CD4-positive, alpha-beta memory T cell (primary cell): ENCODE measurements at places on chromosomes 3 and 15.
A peak's percentile ranks its signal among the peaks of the same experiment; 100 is the strongest.

- peak; percentile 43 for DNase-seq
Observed at GRCh38 chr3:148943506-148944205, 47.7 kb upstream of the GYG1 start.

GRCh38 chr15:91950631-91951329 lies 97.3 kb downstream of the SLCO3A1 start:
- DNase-seq = no peak

- DNase-seq = no peak
Observed at GRCh38 chr3:31077021-31077601, 182.7 kb upstream of the GADL1 start.

DNA sequence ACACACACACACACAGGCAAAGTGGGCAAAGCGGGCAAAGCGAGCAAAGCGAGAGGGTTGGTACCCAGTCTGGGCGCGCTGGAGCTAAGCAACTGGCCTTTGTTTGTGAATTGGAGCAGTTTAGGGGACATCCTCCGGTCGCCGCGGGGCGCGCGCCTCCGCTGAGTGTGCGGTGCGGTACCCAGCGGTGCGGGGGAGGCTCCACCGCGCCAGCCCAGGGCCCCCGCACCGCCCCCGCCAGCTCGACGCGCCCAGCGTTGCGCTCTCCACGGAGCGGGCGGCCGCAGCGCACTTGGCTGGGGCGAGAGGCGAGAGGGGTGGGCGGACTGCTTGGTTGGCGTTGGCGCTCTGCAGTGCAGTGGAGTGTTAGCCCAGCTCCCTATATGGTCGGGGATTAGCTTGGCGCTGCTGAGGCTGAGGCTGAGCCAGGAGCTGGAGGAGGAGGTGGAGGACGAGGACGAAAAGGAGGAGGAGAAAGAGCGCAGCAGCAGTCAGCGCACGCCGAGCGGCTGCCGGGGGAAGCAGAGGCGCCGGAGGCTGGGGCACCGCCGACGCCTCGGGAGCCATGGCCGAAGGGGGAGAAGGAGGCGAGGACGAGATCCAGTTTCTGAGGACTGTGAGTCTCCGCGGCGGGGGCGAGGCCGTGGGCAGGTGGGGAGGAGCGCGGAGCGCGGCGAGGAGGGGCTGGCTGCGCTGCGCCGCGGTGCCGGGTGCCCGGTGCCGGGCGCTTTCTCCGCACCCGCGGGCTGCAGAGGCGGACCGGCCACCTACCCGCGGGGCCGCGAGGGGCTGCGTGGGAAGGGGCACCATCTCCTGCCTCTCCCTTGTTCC lies at the start of gene RYR3:
Gene RYR3 (plus strand): TSS at position 487 of the 831 bp plus-strand sequence. CDS start 79 bp downstream, at position 566.
- no peak for DNase-seq

DNA sequence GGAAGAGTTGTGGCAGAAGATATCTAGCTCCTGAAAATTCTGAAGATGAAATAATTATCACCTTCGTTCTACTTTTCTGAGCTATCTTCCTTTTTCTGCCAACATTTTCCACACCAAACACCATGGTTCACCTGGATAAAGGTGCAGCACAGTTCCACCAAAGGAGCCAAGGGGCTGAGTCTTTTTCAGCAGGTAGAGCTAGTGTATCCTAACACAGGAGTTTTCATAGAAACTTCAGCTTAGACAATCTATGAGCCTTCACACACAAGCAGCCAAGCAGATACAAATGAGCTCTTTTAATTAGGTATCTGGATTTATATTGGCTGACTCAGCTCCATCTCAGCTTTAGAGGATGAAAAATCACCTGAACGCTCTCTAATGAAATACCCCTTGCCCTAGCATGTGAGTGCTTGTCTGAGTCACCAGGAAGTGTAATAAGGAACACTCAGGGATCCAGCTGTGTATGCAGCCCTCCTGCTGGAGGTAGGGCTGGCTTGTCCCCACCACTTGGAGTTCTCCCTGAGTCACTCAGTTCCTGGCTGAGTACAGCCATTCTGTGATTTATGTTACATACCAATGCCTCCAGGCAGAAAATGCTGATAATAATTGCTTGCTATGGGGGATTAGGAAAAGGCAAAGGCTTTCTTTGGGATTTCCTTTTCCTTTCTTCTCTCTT lies 385.7 kb downstream of the LSAMP start:
- no peak for DNase-seq

- DNase-seq = no peak
Observed at GRCh38 chr15:48267766-48268165, 61.7 kb downstream of the SLC12A1 start.

- no peak for DNase-seq
Observed at GRCh38 chr3:141392897-141393734, 24.8 kb downstream of the ZBTB38 start.

DNA sequence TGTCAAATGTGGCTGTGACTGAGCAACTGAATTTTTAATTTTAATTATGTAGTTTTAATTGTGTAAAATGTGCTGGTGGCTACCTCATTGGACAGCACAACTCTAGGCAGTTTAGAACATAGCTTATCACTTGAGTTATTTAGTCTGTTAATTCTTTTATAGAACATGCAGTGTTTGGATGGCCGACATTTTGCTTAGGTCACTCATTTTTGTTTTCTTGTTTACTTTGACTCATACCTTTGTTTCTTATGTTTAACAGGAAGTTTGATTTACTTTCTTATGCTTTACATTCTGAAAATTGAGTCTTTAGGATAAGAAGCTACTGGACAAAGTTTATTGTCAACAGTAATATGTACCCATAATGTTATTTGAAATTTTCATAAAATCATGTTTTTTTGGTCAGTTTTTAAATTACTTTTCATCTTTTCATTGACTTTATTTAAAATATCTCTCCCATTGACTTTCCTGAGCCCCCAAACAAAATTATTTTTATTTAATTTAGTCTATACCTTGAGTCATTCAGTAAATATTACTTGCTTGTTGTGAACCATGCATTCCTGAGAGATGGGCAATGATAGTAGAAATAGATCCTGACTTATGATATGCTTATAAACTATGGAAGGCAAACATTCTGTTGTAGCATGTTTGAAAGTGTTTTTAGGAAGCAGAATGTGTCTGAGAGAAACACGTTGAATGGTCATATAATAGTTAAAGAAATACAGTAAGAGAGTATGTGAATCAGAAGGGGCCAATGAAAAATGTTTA lies 60.6 kb downstream of the TCF12 start:
- no peak for DNase-seq

DNA sequence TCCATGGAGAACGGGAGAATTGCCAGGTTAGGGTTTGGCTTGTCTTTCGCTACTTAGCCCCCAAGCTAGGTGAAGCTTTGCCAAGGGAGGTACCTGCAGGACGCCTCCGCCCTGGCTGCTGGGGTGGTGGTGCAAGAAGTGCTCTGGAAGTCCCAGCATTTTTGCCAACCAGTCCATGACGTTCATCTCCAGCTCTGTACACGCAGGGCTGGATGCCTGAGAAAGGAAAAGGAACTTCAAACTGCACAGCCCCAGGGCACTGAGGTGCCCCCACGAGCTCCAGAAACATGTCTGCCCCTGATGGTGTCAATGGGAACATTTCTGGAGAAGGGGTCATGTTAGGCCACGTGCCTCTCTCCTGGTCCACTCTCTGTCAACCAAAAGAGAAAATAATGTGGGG lies 8.2 kb downstream of the HDC start:
- no peak for DNase-seq

- no peak for DNase-seq
Observed at GRCh38 chr3:132326251-132326650, 9.0 kb downstream of the ACP3 start.

DNA sequence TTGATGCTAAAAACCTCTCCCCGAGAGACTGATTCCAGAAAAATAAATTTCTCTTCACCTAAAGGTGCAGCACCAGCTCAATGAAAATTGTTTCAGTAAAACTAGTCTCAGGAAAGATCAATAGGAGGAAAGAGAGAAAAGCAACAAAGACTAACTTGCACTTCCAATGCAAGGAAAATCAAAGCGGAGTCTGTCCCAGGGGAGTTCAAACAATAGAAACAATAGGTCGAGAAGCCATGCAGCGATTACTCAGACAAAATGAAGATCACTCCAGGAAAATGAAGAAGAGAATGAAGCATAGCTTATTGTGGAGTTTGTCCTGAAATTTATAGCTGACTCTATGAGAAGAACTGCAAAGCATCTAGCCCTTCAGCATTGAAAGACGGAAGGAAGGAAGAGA lies 105.1 kb upstream of the FRMD4B start:
- DNase-seq = no peak

DNA sequence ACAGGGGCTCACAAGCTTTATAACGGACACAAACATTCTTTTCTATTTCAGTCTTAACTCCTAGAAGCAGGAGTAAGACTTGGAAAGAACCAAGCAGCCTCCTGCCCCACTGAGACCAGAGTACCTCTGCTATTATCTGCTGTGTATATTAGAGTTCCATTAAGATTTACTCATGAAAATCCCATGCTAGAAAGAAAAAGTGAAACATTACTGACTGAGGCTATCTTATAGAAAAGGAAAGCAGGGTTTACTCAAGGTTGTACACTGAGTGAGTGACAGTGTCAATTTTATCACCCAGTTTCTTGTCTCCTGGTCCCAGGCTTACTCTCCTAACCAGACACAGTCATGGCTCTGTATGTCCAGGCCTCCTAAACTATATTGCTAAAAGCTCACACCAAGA lies 97.9 kb upstream of the SOX2 start:
- no peak for DNase-seq

DNA sequence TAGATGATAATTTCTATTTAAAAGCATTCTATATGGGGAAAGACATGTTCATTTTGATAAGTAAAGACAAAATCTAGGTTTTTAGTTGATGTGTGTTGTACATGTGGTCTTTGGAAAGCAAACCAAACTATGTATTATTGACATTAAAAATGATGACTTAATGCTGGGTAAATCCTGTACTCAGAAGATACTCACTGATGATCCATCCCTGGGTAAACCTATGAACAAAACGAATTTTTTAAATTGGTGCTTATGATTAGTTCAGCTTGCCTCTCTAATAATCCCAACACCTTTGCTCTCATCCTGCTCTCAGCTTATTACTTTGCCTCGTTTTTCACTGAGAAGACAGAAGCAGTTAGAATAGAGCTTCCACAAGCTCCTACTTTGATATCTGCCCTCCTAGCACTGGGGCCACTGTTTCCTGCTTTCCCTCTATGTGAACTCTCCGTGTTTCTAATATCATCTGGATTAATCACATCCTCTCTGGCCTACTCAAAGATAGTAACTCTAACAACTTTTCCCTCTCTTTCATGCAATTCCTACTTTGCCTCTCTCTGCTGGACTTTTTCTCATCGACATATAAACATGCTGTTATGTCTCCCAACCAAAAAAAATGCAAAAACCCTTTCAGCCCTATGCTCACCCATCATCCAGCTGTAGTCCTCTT lies 29.3 kb downstream of the RARRES1 start:
- DNase-seq = no peak

DNA sequence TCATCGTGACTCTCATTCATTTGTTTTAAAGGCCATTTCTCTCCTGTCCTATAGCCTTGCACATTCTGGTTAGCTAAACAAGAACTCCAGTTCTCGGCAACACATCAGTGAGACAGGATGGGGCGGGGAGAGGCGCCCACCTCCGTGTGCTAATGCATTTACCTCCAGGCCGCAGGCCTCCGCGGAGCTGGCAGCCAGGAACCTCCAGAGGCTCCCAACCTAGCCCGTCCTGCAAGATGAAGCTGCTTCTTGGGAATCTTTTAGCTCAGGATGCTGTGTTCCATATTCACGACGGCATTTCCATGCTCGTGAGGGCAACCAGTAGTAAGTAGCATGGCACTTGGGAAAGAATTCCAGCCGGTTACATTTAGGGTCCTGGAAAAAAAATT lies 47.9 kb downstream of the RGMA start:
- DNase-seq = no peak

GRCh38 chr3:30618526-30618925 lies 12.1 kb downstream of the TGFBR2 start:
- no peak for DNase-seq

GRCh38 chr3:121768452-121768851 lies 18.9 kb upstream of the GOLGB1 start:
- DNase-seq = no peak

GRCh38 chr3:100184948-100185570 lies 70.8 kb upstream of the FILIP1L start:
- no peak for DNase-seq

DNA sequence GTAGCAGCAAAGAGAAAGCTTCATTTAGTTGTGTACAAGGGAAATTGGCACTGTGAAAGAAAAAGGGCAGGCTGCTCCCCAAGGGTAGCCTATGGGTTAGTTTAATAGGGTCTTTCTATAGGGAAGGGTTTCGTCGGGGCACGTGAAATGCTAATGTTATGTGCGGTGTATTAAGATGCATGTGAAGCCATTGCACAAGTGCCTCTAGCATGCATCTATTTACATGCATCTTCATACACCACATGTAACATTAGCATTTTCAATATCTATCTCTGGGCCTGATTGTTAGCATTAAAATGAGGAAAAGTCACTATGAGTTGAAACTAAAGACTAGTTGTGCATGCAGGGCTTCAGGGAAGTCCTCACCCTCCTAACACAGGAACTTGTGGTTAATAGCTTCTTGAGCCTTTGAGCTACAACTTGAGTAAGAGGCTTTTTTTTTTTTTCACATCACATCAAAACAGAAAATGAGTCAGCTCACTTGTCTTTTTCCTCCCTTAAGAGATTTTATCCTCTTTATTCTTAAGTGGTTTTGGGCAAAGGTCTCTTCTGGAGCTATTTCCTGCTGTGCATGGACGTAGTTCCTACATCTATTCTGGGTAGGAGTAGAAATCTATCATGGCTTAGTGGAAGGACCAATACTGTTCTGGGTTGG lies 613.4 kb downstream of the ZPLD1 start:
- DNase-seq = no peak

GRCh38 chr15:83769411-83769999 lies 115.6 kb downstream of the ADAMTSL3 start:
- no peak for DNase-seq

DNA sequence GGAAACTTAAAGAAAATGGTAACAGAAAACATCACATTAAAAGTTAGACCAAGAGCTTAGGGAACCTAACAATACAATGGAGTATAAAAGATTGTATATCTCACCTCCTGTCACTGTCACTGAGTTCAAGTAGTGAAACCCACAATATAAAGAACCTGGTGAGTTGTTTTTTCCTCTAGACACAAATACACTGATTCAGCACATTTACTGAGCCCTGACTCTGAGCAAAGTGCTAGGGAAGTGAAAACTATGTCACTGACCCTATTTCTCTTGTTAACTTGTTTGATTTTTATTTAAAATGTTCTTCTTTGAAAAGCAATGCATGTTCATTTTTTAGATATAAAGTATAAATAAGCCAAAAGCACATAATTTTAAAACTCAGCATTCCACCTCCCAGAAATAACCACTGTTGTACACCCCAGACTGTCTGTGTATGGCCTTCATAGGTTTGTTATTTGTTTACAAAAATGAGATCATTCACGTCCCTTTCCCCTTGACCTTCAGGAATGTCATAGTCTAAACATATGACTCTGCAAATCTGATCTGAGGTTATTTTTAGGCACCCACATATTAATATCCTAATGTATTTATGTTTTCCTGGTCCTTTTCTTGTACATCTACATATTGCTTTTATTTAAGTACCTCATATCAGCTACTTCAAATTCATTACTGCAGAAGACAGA lies 69.2 kb upstream of the CSTA start:
- DNase-seq = no peak

- DNase-seq = no peak
Observed at GRCh38 chr3:195194559-195195206, 76.3 kb downstream of the XXYLT1 start.

- DNase-seq = no peak
Observed at GRCh38 chr3:182954553-182955235, 25.6 kb downstream of the DCUN1D1 start.
